ENCODE measurements at places on chromosomes 5 and 9.
A peak's percentile ranks its signal among the peaks of the same experiment; 100 is the strongest.

- no peak for DNase-seq
These were observed 589.5 kb downstream of the GABRG2 start for GRCh38 chr5:162657076-162657475.

GRCh38 chr5:139391570-139392323, 2.0 kb upstream of the MZB1 start:
- no peak for DNase-seq

DNA sequence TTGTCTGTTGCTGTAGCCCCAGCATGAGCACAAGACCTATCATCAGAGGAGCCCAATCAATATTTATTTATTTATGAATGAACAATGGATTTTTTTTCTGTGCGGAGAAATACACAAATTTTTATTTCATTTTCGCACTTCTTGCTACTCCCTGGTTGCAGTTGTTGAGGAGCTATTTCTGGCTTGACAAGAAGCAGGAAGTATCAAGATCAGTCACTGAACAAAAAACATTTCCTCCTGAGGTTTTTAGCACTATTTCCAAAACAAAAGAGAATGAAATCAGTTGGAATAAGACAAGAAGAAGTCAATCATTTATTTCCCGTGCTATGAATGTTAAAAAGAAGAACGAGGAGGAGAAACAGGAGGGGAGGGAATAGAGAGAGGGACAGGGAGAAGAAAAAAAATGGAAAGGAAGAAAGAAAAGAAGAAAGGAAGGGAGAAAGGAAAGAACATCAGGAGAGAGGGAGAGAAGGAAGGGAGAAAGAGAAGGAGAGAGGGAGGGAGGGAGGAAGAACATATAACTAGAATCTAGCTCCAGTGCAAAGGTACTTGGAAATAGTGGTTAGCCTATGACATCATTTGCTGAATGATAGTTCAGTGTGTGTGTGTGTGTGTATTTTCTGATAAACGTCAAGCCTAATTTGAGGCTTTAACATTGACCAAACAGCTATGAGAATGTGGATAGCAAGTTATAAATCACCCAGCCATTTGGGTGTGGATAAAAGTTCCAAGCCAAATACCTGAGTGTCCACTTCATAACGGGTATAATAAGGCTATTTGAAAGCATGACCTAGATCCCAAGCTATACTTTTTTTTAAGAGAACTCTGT, 586.0 kb downstream of the EBF1 start:
- no peak for DNase-seq

DNA sequence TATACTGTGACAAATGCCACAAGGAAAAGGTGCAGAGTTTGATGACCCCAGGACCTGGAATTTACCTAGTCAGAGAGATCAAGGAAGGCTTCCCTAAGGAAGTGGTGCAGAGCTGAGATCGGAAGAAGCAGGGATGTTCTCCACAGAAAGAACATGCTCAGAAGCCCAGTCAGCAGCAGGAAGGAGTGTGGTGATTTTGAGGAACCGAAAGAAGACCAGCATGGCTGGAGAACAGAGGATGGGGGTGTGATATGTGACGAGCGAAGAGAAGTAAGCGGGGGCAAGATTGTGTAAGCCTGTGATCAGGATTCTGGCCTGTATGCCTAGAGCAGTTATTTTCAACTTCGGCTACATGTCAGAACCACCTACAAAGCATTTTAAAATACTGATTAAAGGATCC, 18.7 kb upstream of the PIK3R1 start:
- peak; percentile 55 for DNase-seq

DNA sequence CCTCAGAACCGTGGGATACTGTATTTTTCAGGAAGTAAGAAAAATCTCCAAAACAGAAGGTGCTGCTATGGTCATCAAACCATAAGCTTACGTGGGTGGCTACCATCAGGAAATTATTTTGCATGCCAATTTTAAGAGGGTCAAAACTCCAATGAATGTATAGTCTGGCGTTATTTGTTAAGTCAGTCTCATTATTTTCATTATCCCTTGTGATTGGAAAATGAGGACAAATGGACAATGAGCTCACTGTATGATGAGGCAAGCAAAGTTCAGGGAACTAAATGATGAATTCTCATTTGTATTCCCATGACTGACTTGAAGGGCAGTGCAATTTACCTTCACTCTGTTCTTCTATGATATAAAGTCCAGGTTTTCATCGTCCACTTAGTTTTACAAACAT, 17.6 kb downstream of the PUM3 start:
- no peak for DNase-seq

All from GM18507 (cell line).